Left forelimb (tissue), 1 donor: ENCODE measurements at places on chromosomes 4 and X.

DNA sequence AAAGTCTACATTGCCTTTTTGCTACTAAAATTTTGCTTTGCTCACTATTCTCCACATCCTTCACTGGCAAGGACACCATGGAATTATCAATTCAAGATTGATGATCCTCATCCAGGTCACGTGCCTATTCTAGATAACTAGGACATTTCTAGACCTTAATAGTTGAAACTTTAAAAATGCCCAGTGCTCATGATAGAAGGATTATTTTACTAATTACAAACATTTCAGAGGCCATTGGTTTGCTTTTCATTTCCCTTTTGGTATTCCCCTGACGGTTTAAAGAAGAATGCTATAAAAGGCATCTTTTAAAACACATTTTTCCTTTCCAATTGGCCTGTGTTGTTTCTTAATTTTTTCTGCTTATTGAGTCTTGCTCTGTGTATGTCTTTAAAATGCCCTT, 249.4 kb downstream of the NDST4 start:
- DNase-seq: no peak

GRCh38 chrX:17719711-17720110, 17.6 kb upstream of the SCML1 start:
- no peak for DNase-seq

GRCh38 chr4:48058617-48059530, 42.3 kb downstream of the NIPAL1 start:
- no peak for DNase-seq

GRCh38 chrX:13755254-13755653, 20.7 kb downstream of the OFD1 start:
- DNase-seq: no peak

- no peak for DNase-seq
These were observed 13.4 kb downstream of the EVC start for GRCh38 chr4:5724377-5724776.

DNA sequence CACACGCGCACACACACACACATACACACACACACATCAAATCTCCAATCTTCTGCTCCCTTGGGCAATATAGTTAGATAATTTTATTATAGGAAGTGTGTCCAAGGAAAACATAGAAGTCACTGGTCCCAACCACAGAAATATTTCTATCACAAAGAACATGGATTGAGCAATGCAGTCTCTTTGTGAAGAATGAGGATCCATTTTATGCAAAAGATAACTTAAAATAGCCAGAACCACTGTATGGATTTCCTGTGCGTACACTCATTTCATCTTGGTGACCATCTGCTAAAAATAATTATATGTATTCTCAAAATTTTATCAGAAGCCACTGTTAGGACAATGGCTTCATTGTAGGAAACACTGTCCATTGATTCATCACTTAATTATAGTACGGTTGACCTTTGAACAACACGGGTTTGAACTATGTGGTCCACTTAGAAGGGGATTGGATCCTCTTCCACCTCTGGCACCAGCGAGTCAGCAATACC, 169.6 kb upstream of the MXRA5 start:
- DNase-seq: no peak

- DNase-seq: peak; percentile 77
These were observed 9.6 kb upstream of the INTU start for GRCh38 chr4:127622921-127623796.

GRCh38 chrX:11363069-11363594, 69.9 kb downstream of the AMELX start:
- no peak for DNase-seq

DNA sequence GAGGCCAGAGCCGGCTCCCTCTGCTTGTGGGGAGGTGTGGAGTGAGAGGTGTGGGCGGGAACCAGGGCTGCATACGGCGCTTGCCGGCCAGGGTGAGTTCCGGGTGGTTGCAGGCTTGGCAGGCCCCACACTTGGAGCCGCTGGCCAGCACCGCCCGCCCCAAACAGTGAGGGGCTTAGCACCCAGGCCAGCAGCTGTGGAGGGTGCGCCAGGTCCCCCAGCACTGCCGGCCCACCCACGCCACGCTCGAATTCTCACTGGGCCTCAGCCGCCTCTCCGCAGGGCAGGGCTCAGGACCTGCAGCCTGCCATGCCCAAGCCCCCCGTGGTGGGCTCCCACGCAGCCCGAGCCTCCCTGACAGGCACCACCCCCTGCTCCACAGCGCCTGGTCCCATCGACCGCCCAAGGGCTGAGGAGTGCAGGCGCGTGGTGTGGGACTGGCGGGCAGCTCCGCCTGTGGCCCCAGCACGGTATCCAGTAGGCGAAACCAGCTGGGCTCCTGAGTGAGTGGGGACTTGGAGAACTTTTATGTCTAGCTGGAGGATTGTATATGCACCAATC, 275.3 kb downstream of the RAPGEF2 start:
- DNase-seq: no peak

GRCh38 chrX:20471483-20471882, 204.8 kb upstream of the RPS6KA3 start:
- no peak for DNase-seq

DNA sequence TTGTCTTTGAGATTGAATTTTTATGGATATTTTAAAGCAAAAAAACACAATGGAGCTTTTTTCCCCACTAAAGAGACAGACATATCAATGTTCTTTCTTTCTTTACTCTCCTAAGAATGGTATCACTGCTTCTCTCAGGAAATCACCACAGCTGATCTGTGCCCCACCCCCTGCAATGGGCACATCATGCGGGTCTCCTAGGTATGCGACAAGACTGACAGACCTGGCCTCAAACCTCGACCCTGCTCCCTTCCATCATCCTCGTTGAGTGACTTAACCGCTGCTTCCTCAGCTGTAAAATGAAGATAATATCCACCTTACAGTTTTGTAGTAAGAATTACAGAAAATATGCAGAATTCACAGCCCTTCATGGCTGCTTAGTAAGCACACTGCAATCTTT, 58.3 kb downstream of the LEF1 start:
- DNase-seq: no peak

- DNase-seq: no peak
These were observed 66.6 kb upstream of the ARHGAP24 start for GRCh38 chr4:85408301-85408700.

DNA sequence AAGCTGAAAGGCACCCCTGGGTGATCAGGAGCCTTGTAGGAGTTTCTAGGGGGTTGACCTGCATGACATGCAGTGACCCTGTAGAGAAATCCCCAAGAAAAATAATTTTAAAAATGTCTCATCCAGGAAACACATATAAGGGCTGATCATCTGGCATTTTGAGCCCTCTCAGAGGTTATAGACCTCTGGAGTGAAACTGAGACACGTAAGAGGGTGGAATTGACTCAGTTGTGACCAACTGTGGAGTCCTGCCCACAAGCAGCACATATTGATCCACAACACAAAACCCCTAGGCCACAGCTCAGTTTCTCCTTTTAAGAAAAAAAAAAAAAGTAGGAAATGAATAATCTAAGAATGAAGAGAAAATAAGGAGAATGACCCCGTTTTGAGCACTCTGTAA, 32.5 kb upstream of the MTMR8 start:
- no peak for DNase-seq

DNA sequence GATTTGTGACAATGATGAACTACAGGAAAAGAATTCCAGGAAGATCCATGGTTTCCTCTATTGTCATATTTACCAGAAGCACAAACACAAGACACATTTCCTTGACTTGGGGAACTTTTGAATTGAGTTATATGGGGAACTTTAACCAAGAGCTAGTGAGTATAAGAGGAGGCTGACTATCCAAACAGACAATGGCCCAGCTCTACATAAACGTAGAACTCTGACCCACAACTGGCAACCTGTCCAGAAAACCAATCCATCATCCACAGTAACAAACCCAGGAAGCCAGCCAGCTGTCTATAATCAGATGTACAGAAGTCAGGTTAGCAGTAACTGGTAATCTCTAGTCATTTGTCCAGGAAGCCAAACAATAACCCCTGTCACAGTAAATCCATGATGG, 167.0 kb upstream of the CPEB2 start:
- DNase-seq: no peak

DNA sequence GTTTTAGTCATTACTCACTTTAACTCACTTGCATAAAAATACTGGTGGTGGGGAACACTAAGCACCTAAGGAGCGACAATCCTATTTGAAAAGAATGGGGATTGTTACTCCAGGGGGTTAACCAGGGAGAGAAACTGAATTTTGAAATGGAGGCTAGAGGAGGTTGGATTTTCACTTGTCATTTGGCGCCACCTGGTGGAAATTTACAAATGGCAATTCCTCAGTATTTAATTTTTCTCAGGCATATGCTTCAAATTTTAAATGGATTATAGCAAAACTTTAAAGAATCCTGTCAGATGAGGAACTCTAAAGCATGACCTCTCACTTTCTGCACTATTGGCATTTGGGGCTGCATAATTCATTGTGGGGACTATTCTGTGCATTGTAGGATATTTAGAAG, 2.7 kb upstream of the GEMIN8 start:
- no peak for DNase-seq

GRCh38 chrX:16319929-16320328, 152.6 kb downstream of the MAGEB17 start:
- DNase-seq: no peak
